ENCODE measurements at places on chromosomes 4 and X.

GRCh38 chr4:55921093-55921492 lies 27.7 kb upstream of the CEP135 start:
- DNase-seq: no peak

DNA sequence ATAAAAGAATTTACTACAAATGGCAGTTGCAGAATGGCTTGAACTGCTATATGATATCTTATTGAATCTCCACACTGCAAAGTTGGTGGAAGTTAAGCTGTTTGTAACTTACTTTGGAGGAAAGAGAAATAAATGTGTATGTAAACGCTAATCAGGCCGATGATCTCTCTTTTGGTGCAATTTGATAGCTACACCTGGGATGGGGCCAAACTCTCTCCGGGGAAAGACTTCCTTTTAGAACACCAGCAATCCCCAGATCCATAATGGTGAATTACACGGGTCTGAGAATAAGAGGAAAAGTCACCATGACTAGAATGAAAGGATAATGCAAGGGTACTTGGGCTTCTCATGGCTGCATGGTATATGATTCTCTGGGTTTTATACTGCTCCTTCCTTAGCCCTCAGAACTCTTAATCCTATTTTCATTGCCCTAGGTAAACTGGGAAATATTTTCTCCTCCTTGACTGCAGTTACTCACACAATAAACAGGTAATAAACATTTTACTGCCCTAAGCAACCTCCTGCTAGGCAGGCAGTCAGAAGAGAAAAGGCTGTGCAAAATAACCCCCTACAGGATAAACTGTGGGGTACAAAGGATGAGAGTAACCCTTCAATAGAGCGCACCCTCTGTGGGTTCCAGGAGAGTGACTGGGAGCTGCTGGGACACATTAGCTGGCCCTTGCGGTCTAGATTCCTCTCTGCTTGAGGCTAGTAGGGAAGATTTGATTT lies 109.3 kb downstream of the MGST2 start:
- DNase-seq: no peak

GRCh38 chrX:66553973-66554372 lies 84.9 kb downstream of the EDA2R start:
- no peak for DNase-seq

- DNase-seq: no peak
Measured at GRCh38 chr4:137310593-137311490, 221.5 kb downstream of the PCDH18 start.

GRCh38 chrX:30607155-30607554 lies 29.6 kb upstream of the TASL start:
- DNase-seq: no peak

GRCh38 chr4:61953386-61953785 lies 753.3 kb downstream of the ADGRL3 start:
- no peak for DNase-seq

DNA sequence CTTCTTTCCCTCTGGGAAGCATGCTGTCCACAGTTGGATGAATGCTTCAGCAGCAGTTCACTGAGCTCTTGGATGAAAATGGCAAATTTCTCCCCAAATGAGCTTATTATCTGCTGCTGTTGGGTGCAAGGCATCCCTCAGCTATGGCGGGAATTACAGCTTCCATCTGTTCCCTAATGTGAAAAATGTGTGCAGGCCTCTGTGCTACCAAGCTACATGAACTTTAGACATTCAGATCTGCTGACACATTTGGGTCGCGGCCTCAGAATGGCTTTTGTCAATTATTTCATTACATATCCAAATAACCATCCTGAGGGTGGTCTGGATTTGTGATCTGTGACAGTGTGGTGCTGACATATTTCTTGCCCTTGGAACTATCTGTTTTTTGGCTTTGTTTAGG lies 119.5 kb upstream of the SCML1 start:
- DNase-seq: no peak

DNA sequence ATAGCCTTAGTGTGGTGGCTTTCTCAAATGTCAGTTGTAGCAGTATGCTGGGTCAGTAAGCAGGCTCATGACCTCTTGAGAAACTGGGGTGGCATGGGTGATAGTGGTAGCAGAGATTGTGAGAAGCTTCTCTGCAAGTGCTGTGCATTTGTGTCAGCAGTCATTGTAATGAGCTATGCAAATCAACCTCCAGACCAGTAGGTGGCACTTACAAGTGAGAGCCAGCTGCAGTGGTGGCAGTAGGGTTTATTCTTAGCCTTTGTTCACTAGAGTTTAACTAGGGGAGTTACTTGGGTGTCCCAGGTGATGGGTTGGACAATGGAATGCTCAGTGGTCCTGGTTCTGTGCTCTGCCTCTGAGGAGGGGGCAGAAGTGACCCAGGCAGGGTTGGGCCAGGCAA lies 818.7 kb downstream of the PCDH7 start:
- DNase-seq: no peak

DNA sequence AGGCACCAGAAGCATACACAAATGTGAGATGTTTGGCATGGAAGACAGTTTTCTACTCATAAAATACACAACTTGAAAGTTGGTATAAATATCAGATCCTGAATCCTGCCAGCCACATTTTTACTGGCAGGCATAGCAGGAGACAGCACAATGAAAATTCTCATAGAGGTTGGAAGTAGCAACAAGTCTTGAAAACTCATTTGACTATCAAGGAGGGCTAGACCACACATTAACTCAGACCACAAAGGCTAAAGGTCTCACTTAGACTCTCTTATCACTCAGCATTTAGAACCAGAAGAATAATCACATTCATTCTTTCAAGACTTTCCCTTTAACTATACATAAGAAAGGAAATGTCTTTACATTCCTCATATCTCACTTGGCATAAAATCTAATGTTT lies 56.5 kb downstream of the SORBS2 start:
- DNase-seq: no peak

DNA sequence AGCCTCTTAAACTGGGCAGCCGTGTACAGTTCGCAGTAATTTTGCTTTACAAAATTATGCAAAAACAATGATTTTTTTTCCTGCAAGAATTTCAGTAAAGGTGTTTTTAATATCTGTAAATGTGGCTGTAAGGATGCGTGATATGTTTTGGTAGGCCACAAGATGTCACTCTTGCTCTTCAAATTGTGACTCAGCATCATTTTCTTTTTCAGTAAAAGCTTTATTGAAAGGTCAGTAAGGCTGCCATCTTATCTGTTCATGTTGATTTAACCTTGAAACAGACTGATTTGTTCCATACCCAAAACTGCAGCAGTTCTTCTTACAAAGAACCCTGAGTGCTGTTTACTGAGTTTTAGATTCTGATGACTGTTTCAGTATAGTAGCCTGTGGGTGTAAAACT lies 39.9 kb downstream of the TXLNG start:
- no peak for DNase-seq

DNA sequence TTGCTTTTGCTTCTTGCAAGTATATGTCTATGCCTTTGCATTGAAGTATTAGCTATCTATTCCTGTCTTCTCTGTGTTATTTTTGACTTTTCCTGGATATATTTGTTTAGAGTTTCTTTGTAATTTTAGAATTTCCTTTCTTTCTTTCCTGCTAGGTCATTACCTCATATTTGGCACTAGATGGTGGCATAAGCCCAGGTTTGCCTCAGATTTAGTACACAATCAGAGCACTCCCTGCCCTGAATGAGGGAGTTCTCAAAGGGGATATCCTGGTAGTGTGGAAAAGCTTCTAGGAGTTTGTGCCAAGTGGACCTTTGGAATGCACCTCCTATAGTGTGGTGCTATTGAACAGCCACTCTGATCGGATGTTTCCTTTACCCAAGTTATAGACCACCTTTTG lies 181.6 kb downstream of the UGT8 start:
- no peak for DNase-seq

- no peak for DNase-seq
Measured at GRCh38 chr4:38715050-38715449, 51.1 kb downstream of the KLF3 start.

- DNase-seq: no peak
Measured at GRCh38 chr4:169420291-169420690, 149.5 kb upstream of the SH3RF1 start.

- DNase-seq: no peak
Measured at GRCh38 chr4:38101563-38101962, 141.4 kb downstream of the PTTG2 start.

DNA sequence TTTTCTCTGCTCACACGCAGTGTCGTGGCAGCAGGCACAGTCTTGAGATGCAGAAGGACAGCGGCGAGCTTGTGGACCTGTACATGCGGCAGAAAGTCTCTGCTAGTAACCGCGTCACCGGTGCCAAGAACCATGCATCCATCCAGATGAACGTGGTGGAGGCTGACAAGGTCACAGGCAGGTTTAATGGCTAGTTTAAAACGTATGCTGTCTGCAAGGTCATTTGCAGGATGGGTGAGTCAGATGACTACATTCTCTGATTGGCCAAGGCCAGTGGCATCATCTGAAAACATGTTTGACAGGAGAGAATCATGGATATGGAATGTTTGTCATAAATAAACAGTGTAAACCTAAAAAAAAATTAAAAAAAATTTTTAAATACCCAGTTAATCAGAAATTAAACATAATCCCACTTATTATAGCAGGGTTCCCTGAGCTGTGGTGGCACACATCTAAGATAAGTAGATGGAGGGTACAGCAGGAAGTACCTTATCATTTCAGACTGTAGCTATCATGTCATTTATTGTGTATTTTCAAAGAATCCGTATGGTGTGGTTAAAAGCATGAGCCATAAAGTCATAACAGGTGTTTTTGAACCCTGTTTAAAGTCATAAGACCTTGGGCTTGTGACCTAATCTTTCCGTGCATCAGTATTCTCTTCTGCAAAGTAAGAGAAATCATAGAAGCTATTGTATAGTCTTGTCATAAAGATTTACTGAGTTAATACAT lies 7.5 kb upstream of the BMP2K start:
- no peak for DNase-seq

GRCh38 chr4:182019148-182019652 lies 224.0 kb upstream of the TENM3 start:
- DNase-seq: no peak

GRCh38 chrX:115372152-115372551 lies 82.6 kb downstream of the LUZP4 start:
- no peak for DNase-seq

DNA sequence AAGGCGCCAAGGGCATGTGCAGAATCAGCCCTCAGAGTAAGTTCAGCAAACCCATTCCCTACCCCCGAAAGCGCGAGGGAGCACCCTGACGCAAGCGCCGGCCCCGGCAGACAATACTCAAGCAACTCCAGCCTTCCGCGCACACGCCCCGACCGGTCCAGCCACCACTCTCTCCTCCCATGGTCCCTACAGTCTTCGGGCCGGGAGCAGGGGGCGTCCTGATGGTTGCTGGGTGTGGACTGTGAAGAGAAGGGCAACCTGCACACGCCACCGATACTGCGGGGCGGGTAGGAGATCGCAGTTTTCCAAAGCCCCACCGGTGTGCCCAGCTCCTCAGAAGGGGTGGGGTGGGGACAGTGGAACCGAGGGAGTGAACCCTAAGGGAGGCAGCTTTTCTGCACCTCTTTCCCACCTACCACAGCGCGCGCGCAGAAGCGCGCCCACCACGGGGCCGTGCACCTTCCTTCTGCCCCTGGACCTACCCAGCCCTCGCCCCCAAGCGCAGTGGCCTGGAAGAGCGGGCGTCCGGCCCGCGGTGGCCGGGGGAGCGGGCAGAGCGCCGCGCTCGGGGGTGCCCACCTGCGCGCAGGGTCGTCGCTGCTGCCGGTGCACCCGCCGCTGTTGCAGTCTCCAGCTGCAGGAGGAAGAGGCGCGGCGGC lies 650.2 kb upstream of the DIPK2B start:
- no peak for DNase-seq

DNA sequence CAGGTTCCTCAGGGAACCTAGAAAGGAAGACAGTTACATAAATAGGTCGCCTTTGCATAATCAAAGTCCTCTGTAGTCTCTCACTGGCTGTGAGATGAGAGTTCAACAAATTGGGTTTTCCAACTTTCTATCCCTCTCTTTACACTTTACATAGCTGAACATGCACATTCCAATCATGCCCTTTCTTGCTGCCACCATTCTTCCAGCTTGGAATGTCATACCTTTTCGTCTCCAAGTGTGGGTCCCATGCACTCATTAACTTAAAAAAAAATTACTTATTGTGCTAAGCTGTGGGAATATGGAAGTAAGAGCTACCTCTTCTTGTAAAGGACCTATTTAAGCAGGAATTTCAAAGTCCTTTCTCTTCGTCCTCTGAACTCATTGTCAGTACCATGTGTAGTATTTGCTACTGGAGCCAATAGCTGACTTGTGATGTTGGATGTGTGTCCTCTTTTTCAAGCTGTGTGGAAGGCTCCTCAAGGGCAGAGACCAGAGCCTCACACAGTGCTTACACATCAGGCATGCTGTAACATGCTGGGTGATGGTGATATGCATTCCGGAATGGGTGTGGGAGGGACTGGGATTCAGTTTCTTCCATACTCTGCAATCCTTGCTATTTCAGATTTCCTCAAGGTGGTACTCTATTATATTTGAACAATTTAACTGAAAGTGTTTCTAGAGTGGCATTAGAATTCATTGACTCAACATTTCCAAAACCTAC lies 7.1 kb downstream of the ENOPH1 start:
- no peak for DNase-seq

DNA sequence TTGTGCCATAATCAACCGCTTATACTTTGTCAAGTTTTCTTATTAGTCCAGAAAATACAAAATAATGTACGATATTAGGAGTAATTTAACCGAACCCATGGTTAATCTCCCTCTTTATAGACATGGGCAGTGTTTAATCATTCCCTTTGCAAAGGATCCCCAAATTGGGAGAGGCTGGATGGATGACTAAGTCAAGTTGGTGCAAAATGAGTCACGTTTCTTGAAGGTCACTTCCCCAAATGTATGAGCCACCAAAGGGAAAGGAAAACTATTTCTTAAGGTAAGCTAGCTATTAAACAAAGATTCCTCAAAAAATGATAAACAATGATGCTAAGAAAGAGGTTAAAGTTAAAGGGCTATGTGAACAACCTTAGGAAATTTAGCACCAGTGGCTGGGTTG lies 17.5 kb downstream of the MAML3 start:
- no peak for DNase-seq

- no peak for DNase-seq
Measured at GRCh38 chrX:10795721-10796120, 175.3 kb upstream of the MID1 start.

GRCh38 chr4:1337376-1337831 lies 9.6 kb upstream of the UVSSA start:
- peak; percentile 88 for DNase-seq

DNA sequence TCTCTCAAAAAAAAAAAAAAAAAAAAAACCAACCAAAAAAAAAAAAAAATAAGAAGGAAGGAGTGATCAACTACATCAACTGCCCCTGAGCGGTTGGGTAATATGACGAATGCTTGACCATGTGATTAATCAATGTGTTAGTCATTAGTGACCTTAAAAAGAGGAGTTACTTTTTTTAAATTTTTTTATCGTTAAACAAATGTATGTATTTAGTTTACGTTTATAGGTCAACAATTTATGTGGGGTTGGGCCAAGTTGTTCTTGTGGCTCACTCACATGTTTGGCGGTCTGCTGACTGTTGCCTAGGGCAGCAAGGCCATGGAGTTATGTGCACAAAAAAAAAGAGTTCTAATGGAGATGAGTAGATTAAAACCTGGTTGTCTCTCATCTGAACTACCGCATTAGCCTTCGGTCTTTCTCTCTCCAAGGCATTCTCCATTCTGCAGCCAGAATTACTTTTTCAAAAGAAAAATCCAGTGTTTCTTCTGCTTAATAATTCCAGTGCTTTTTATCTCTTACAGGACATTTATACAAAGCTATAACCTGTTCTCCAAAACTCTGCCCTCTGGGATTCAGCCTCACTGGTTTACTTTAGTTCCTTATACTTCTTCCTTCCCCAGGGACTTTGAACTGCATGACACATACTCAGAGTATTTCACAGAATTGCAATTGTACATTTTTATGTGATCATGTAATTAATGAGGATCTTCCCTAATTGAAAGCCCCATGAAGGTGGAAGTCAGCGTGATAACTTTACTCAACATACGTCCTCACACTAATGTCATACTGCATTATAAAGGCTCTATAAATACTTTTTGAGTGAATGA lies 505.5 kb downstream of the ANKRD50 start:
- DNase-seq: no peak
